Stimulated activated CD4-positive, alpha-beta T cell treated with anti-CD3 and anti-CD28 coated beads, Interleukin-15, amount 100 ng/mL, for 1 hour (primary cell): ENCODE measurements at places on chromosomes 7 and 10.

DNA sequence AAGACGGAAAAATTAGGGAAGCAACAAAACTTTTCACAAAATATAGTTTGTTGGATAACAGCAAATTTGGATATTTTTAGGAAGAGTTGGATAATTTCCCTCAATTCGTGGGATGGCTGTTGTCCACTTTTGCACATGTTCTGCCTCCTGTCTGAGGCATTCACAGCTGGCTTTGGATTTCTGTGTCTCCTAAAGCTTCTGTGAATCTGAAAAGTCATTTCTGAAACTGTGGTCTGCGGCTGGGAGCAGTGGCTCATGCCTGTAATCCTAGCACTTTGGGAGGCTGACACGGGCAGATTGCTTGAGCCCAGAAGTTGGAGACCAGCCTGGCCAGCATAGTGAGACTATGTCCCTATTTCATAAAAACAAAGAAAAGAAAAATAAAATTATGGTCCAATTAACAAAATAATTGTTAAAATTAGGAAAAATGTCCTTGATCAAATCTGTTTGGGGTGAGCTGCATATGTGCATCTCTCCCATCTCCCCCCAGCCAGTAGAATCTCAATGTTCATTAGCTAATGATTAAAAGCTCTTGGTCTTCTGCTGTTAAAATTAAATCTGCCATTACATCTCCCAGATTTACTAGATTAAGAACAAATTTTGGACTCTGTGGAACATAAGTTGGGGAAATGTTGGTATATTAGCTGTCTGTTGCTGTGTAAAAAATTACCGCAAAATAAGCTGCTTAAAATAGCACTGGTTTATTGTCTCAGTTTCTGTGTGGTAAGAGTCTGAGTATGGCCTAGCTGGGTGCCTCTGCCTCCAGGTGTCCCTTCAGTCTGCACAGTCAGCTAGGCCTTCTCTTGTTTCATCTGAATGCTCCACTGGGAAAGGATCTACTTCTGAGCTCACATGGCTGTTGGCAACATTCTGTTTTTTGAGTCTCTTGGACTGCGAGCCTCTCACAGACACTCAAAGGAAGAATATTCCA lies 332.0 kb upstream of the FZD1 start:
- DNase-seq: no peak

- no peak for DNase-seq
These were observed 52.9 kb upstream of the GNA12 start for GRCh38 chr7:2897023-2897422.

DNA sequence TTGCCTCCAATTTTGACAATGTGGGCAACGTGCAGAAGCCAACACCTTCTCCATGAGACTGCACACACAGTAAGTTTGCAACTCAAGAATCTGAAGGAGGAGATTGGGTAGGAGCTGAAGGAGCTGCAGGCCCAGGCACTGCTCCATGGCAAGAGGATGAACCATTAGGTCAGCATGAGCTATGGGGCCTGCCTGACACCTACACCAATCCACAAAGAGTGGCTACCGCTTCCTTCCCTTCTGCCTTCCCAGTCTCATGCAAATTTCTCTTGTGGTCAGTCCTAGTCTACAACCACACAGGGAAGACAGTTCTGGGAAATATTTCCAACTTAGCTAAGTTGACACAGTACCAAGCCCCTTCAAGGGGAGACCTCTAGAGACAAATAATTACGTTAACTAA lies 142.0 kb upstream of the ADO start:
- DNase-seq: no peak

GRCh38 chr7:154638286-154638685 lies 364.6 kb downstream of the PAXIP1 start:
- no peak for DNase-seq

GRCh38 chr10:131655101-131655849 lies 245.5 kb upstream of the PPP2R2D start:
- no peak for DNase-seq

GRCh38 chr7:105637755-105638154 lies 56.5 kb upstream of the EFCAB10 start:
- DNase-seq: no peak

DNA sequence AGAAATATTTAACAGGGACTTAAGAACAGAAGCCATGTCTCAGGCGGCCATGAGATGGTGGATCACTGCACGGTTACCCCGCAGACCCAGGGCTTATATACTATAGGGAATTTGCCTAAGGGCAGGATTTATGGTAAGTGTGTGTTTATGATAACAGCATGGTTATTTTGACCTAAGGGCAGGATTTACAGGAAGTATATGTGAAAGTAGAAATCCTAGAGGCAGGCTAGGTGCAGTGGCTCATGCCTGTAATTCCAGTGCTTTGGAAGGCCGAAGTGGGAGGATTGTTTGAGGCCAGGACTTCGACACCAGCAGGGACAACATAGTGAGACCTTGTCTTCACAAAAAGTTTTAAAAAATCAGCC lies 43.0 kb upstream of the ZNF438 start:
- no peak for DNase-seq
